ENCODE measurements at places on chromosomes 16 and 17. TPM values are rescaled to one million over a fixed set of nuclear protein-coding genes. Genes with fewer than 3 reads are reported as not detected.

Gene TXNL4B
- 5.2 TPM for total RNA-seq

Gene WWP2
- total RNA-seq: 28.5 TPM

Gene ZNF205
- 14.2 TPM for total RNA-seq

Gene CBFA2T3
- not detected for total RNA-seq

Gene MT3
- not detected for total RNA-seq

Gene OR3A3
- not detected for total RNA-seq

Gene SCIMP
- total RNA-seq: not detected

Gene GINS2
- total RNA-seq: 8.6 TPM

Gene ARL5C
- total RNA-seq: not detected

Gene PRDM7
- total RNA-seq: not detected

Gene FBXO39
- 0.32 TPM for total RNA-seq

Gene SCARF1
- 0.64 TPM for total RNA-seq

Gene CETP
- total RNA-seq: not detected

Gene CIBAR2
- total RNA-seq: not detected

Gene MMP2
- total RNA-seq: 634 TPM

Gene PRKCB
- total RNA-seq: not detected

GRCh38 chr17:77211681-77212080 lies 70.9 kb downstream of the SEC14L1 start:
- DNase-seq: no peak

DNA sequence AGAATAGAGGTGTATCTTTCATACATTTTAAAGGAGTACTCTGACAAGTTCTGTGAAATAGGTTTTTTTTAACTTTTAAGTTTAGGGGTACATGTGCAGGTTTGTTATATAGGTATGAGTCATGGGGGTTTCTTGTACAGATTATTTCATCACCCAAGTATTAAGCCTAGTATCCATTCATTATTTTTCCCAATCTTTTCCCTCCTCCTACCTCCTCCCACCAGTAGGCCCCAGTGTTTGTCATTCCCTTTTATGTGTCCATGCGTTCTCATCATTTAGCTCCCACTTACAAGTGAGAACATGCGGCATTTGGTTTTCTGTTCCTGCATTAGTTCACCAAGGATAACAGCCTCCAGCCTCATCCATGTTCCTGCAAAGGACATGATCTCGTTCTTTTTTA lies 175.5 kb downstream of the CYB561 start:
- DNase-seq: no peak

DNA sequence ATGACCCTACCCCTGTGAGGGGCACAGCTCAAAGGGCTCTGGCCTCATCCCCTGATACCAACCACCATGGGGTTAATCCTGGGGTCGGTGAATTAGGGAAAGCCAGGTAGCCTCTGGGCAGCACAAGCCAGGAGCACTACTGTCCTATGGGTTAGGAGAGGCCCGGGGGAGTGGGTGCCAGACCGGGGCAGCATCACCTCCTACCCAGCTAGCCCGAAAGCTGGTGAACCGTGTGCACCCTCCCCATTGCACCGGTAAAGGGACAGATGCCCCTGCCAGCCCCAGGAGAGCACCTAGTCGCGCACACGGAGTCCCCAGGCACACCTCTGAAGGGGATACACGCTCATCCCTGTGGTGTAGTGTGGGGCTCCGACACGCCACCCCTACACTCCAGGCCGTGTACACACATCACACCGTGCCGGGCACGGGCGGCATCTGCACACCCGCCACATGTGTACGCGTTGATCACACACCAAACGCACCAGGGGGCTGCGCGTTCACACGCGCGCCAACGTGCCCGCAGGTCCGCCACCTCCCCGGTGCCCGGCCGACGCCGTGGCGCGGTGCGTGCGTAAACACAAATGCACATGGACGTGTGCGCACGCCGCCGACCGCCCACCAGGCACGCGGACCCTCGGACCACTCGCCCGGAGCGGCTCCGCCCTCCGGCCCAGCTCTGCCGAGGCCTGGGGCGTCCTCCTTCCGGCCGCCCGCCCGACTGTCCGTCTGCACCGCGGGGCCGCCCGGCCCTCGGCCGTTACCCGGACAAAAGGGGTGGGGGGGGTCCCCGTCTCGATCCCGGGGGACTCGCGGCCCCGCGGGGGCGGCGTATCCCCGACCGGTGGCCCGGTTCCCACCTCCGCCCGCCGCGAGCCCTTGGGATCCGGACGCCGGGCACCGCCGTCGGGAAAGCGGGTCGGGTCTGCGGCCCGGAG lies 785 bp downstream of the UBALD1 start:
- peak; percentile 44 for DNase-seq

DNA sequence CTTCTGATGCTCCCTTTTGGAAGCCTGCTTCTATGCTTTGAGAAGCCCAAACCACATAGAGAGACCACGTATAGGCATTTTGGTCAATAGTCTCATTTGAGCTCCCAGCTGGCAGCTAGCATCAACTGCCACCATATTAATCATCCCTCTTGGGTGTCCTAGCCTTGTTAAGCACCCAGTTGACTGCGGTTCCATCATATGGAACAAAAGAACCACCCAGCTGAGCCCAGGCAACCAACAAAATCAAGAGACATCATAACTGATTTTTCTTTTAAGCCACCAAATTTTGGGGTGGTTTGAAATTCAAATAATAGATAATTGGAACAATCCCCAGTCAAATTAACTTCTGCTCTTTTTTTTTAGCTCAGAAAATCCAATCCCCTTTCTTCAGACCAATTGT lies 53.9 kb downstream of the HS3ST3B1 start:
- no peak for DNase-seq

DNA sequence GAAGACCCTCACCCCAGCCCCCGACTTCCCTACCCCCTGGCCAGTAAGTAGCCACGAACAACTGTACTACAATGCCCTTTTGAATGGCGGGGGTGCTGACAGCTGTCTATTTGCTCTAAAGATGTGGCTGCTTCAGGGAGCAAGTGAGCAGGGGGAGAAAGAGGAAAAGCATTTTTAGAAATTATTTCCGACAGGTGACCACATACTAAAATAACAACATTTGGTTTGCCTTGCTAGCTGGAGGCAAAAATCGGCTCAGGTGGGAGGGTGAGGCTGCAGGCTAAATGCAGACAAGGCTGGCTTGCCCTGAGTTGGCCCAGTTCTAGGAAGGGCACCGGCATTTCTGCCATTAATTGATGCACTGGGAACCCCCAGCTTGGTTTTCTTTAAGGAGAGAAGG lies 188.5 kb downstream of the XYLT1 start:
- DNase-seq: no peak

DNA sequence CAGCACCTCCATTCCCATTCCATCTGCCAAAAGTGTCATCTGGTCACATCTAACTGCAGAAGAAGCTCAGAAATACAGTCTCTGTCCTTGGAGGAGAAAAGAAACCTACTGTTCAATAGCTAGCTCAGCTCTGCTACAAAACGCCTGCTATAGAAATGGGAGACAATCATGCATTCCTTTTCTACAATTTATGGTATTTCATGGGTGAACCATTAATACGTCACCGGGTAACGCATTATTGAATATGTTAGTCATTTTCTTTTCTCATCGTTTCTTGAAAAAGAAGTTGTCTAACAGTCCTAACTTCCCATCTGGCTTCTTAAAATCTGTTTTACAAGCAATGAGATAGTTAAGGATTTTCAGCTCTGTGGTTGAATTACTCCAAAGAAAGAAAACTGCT lies 496.7 kb upstream of the RBFOX1 start:
- no peak for DNase-seq

GRCh38 chr16:68954911-68955635 lies 111.7 kb downstream of the TANGO6 start:
- no peak for DNase-seq

GRCh38 chr17:13154398-13154797 lies 136.6 kb upstream of the ELAC2 start:
- DNase-seq: no peak

GRCh38 chr16:6209355-6209930 lies 1111.8 kb upstream of the EEF2KMT start:
- DNase-seq: no peak

DNA sequence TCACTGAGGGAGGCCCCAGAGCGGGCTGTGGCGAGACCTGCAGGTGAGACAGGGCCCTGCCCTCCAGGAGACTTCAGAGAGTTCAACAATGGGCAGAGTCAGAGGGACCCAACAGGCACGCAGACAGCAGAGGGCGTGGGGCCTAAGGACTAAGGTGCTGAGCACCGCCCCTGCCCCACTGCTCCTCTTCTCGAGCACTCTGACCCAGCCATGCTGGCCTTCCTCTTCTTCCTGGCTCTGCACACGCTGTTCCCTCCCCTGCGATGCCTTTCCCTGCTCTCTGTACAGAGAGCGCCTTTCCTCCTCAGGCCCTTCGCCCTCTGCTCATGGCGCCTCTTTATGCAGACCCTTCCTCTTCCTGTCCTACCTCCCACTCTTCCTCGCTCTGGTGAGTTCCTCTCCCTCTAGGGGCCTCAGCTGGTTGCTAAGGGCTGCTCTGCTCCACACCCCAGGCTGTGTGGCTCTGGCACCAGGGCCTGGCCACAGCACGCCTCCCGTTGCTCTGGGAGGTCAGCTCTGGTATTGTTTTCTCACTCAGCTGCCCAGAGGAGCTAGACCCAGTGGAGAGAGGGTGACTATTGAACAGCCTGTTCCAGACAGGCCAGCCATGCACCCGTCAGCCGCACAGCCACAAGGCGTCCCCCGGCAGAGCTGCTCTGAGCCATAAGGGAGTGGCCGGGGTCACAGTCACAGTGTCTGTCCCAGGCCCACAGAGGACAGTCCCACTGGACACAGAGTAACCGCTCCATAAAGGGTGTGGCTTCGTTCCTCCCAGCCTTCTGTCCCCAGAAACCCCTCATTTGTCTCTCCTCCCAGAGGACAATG lies 13.6 kb upstream of the RASD1 start:
- DNase-seq: no peak

DNA sequence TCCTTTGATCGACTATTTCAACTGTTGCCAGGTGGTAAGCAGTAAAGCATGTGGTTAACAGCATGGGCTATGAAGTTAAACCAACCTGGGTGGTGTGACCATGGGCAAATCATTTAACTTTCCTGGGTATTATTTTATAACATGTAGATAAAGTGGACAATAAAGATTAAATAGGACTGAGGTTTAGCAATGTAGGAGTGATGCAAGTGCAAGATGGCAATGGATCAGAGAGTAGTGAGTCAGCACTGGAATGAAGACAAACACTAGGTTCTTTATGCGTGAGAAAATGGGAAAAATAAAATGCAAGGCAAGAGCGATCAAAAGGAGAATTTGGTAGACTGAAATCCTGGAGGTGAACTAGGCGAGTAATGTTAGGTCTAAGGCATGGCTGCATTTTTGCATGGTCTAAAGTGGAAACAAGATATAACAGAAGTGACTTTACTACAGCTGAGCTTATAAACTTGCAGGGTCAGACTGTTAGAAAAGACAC lies 222.4 kb upstream of the AXIN2 start:
- DNase-seq: peak; percentile 93

DNA sequence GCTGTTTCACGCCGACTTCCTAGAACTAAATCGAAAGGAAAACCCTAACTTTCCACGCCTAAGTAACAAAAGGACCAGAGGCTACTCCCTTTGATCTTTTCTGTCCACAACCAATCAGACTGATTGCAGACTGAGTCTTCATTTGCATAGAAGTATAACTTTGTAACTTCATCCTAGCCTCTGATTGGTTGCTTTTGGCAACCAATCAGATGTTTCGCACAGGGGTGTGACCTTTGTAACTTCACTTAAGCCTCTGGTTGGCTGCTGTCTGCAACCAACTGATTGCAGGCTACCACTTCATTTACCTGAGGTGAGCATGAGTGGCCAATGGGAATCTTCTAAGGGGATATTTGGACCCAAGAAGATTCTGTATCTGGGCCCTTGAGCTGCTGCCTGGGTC lies 17.4 kb upstream of the ICAM2 start:
- no peak for DNase-seq

- DNase-seq: peak; percentile 73
Measured at GRCh38 chr17:40284085-40284713, 3.5 kb upstream of the CDC6 start.

- DNase-seq: no peak
Measured at GRCh38 chr17:2723505-2723996, 12.0 kb upstream of the CLUH start.

- DNase-seq: no peak
Measured at GRCh38 chr17:79890706-79891105, 51.5 kb upstream of the CBX4 start.

All from fibroblast of villous mesenchyme (primary cell).